ENCODE measurements at places on chromosomes 5 and 9. TPM values are rescaled to one million over a fixed set of nuclear protein-coding genes. Genes with fewer than 3 reads are reported as not detected.

The PCDHB5 gene
- 3.5 TPM for total RNA-seq

DNA sequence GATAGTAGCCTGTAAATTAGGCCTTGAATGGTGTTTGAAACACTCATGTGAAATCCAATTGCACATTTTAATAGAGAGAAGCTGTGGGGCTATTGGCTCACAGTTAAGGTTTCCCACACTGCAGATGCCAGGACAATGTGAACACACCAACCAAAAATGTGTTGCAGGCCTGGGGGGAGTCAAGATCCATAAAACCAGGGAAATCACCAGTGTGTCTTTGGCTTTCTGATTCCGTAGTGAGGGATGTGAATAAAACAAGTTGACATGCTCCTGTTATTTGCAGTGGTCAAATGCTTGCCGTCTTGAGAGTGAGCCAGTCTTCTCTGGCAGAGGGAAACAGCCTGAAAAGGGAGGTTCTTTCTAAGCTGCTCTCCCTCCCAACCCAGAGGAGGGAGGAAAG, 79.0 kb downstream of the ZNF462 start:
- no peak for DNase-seq

- DNase-seq: no peak
Measured at GRCh38 chr5:133457439-133458355, 154.6 kb downstream of the FSTL4 start.

DNA sequence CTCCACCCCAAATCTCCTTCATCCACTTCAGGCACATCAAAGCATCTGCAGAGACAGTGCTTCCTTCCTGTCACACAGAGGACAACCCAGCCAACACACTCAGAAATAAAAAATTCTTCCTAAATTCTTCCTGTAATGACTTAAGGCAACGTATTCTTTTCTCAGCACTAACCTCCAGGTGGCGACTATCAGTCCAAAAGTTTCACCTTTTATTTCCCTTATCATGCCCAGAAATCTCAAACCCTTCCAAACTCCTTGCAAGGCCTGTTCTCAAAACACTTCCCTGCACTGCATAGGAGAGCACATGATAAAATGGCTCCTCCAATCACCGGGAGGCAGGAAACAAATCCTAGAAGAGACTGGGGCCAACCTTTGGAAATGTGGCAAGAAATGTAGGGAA, 35.1 kb downstream of the SLIT3 start:
- no peak for DNase-seq

GRCh38 chr9:93466416-93467061, 13.2 kb upstream of the FAM120AOS start:
- DNase-seq: no peak

DNA sequence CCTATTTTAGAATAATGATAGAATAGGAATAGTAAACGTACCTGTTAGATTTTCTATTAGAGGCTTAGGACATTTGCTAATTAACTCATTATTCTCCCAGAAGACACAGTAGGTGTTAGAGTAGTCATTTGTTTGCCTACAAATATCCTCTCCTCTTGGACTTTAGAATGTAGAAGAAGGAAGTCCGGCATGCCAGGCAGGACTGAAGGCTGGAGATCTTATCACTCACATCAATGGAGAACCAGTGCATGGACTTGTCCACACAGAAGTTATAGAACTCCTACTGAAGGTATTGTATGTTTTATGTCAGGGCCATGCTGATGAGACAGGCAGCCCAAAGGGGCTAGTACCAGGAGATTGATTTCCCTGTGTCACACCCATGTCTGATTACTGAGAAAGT, 43.3 kb downstream of the CD180 start:
- no peak for DNase-seq

- no peak for DNase-seq
Measured at GRCh38 chr5:3277590-3278196, 317.9 kb upstream of the IRX1 start.

GRCh38 chr5:79333852-79334557, 98.1 kb downstream of the JMY start:
- no peak for DNase-seq

Data from omental fat pad (tissue), 4 donors.